ENCODE measurements at places on chromosomes 3 and 15. TPM values are rescaled to one million over a fixed set of nuclear protein-coding genes. Genes with fewer than 3 reads are reported as not detected.

GP9 gene
- total RNA-seq, result not detected

CCR8 gene
- total RNA-seq, result not detected

FRG2C gene
- total RNA-seq, result not detected

CAMK2N2 gene
- total RNA-seq, result 0.16 TPM

PLA2G4B gene
- 3.8 TPM for total RNA-seq

CMSS1 gene
- total RNA-seq, result 34.8 TPM

CHAC1 gene
- total RNA-seq, result 1.3 TPM

SOX2 gene
- 0.16 TPM for total RNA-seq

DNA sequence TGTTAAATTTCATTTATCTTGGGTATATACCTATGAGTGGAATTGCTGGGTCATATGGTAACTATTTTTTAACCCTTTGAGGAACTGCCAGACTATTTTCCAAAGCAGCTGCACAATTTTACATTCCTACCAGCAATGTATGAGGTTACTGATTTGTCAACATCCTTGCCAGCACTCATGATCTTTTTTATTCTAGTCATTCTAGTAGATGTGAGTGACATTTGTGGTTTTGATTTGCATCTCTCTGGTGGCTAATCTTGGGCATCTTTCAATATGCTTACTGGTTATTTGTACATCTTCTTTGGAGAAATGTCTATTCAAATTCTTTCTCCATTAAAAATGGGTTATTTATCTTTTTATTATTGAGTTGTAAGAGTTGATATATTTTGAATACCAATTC is 21.3 kb upstream of the LRRC58 start:
- H3K27ac ChIP-seq, result no peak overlapping the region
- DNase-seq, result no peak
- peaks cover 3% of the 10 kb centered on the region for H3K27me3 ChIP-seq

DNA sequence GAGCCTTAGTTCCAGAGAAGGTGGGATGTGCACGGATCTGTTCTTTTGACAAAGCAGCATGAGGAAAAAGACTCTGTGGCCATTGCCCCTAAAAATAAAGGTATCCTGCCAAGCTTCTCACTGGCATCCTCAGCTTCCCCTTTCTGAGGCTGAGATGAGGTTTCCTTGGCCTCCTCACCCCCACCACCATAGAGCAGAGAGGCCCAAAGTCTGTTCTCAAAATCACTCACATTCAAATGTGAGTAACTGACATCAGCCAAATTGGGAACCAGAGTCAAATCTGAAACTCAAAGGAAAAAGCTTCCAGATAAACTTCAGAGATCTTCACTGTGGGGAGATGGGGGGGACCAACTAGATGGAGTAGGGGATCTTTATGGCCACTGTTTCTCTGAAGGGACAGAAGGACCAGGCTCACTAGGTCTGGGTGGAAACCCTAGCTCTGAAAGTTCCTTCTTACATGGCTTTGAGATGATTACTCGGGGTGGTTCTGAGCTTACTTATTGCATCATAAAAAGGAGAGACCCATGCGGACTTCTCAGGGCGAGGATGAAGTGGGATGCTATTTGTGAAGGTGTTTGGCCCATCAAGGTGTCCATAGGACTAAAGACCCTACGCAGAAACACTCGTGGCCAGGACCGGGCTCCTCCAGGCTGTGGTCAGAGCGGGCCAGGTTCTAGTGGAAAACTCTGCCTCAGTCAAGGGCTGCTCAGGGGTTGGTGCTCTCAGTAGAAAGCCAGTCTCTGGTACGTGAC is 61.5 kb upstream of the MEF2A start:
- H3K27ac ChIP-seq, result peak overlapping the region; percentile 61
- no peaks in the 10 kb centered on the region for H3K27me3 ChIP-seq
- H3K4me3 ChIP-seq, result no peak overlapping the region
- H3K36me3 ChIP-seq, result no peaks in the 10 kb centered on the region
- DNase-seq, result no peak

DNA sequence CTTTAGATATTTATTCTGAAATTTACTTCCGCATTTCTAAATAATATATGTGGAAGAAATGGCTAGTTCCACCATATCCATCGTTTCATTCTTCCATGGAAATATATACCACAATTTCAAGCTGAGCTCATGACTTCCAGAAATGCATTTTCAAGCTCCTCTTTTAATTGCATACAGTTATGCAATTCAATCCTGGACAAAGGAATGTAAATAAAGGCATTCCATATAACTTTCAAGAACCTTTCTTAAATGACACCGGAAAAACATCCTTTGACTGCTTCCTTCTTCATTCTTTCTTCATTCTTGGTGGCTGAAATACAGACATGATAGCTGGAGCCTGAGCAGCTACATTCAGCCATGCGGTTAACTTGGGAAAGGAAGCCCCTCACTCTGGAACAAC is 185.2 kb upstream of the GADL1 start:
- peaks cover 4% of the 10 kb centered on the region for H3K27me3 ChIP-seq
- DNase-seq, result no peak
- H3K4me1 ChIP-seq, result no peaks in the 10 kb centered on the region
- no peak overlapping the region for H3K4me3 ChIP-seq
- H3K36me3 ChIP-seq, result no peaks in the 10 kb centered on the region

DNA sequence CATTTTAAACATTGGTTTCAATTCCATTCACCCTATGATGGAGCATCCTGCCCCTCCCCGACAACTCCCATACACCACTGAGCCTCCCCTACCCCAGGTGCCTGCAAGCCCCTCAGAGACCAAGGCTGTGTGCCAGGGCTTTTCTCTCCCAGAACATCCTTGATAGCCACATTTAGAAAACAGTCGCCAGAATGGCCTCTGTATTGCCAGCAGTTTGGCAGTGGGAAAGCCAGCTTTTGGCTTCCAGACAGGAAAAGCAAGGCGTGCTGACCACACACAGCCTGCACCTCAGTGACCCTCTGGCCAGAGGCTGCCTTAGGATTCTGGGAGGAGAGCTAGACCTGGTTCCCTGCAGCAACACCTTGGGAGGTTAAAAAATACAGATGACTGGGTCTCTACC is 18.2 kb upstream of the HRH1 start:
- no peak overlapping the region for H3K4me3 ChIP-seq
- peaks cover 10% of the 10 kb centered on the region for H3K4me1 ChIP-seq
- H3K27me3 ChIP-seq, result peaks cover 4% of the 10 kb centered on the region
- no peaks in the 10 kb centered on the region for H3K36me3 ChIP-seq
- no peak for DNase-seq

DNA sequence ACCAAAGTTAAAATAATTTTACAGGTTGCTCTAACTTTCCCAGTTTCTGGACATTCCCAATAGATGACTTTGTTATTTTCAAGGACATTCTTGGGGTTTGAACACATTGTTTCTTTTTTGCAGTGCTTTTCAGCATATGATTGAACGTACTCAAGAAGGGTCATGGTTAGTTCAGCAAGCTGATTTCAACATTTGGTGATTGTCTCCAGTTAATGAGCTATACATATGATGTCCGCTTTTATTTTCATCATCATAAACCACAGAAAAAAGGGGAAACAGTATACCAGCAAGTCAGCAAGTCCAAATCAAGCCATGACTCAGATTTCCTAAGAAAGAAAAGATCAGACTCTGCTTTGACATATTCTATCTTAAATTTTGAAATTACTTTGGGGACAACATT is 69.4 kb downstream of the B3GALNT1 start:
- H3K36me3 ChIP-seq, result peaks cover 7% of the 10 kb centered on the region
- no peak for DNase-seq
- H3K27me3 ChIP-seq, result no peaks in the 10 kb centered on the region

- no peak for DNase-seq
- peak overlapping the region; percentile 79 for H3K27ac ChIP-seq
Measured at GRCh38 chr15:74461847-74462511, 1.0 kb upstream of the UBL7 start.

- H3K27ac ChIP-seq, result no peak overlapping the region
- no peaks in the 10 kb centered on the region for H3K36me3 ChIP-seq
- DNase-seq, result no peak
- H3K27me3 ChIP-seq, result no peaks in the 10 kb centered on the region
- H3K4me1 ChIP-seq, result no peaks in the 10 kb centered on the region
Measured at GRCh38 chr3:117246771-117247555, 537.4 kb downstream of the TUSC7 start.

- peak; percentile 94 for DNase-seq
- H3K27ac ChIP-seq, result peak overlapping the region; percentile 87
- peaks cover 78% of the 10 kb centered on the region for H3K4me1 ChIP-seq
- H3K36me3 ChIP-seq, result no peaks in the 10 kb centered on the region
- no peaks in the 10 kb centered on the region for H3K27me3 ChIP-seq
Measured at GRCh38 chr15:68608206-68608843, 29.5 kb downstream of the CORO2B start.

DNA sequence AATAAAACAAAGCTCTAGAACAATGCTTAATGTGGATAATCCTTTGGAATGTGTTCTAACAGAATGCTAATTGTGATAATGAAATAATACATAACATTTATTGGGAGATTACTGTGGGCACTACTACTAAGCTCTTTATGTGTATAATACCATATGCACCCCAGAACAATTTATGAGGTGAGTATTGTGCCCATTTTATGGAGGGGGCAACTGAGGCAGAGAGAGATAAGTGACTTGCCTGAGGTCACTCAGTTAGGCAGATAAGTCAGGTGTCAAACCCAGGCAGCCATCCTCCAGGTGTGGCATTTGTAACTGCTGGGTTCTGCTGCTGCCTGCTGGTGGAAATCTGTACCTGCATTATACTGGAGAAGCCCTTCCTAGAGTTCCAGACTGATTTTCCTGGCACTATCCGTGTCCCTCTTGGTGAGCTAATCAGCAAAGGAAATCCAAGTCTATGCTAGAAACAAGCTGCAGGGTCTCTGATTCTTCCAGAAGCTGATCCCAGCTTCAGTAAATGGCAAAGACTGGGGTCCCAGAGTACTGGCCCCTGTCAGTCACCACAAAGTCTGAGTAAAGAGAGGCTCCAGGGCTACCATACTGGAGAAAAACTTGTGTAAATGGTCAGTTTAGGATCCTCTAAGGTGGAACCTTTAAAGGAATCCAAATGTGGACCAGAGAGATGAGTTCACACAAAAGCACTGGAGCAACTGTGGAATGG is 22.6 kb upstream of the RBP1 start:
- no peaks in the 10 kb centered on the region for H3K27me3 ChIP-seq
- no peak overlapping the region for H3K4me3 ChIP-seq
- H3K27ac ChIP-seq, result no peak overlapping the region
- H3K4me1 ChIP-seq, result no peaks in the 10 kb centered on the region

GRCh38 chr3:143989461-143989860 is 17.8 kb downstream of the DIPK2A start:
- no peak for DNase-seq
- no peak overlapping the region for H3K27ac ChIP-seq
- no peaks in the 10 kb centered on the region for H3K27me3 ChIP-seq
- peaks cover 5% of the 10 kb centered on the region for H3K4me1 ChIP-seq

GRCh38 chr3:21434310-21434709 is 316.7 kb downstream of the ZNF385D start:
- no peaks in the 10 kb centered on the region for H3K36me3 ChIP-seq
- no peaks in the 10 kb centered on the region for H3K4me1 ChIP-seq

GRCh38 chr3:85691196-85691595 is 732.4 kb downstream of the CADM2 start:
- H3K36me3 ChIP-seq, result no peaks in the 10 kb centered on the region
- no peak overlapping the region for H3K27ac ChIP-seq
- no peaks in the 10 kb centered on the region for H3K4me1 ChIP-seq
- no peaks in the 10 kb centered on the region for H3K27me3 ChIP-seq
- DNase-seq, result no peak
- no peak overlapping the region for H3K4me3 ChIP-seq

- H3K27ac ChIP-seq, result no peak overlapping the region
- H3K36me3 ChIP-seq, result no peaks in the 10 kb centered on the region
- no peaks in the 10 kb centered on the region for H3K27me3 ChIP-seq
- no peak overlapping the region for H3K4me3 ChIP-seq
Measured at GRCh38 chr3:171784387-171784786, 25.9 kb downstream of the PLD1 start.

GRCh38 chr15:33149919-33150318 is 44.6 kb downstream of the FMN1 start:
- no peaks in the 10 kb centered on the region for H3K4me1 ChIP-seq
- H3K27me3 ChIP-seq, result no peaks in the 10 kb centered on the region
- H3K4me3 ChIP-seq, result no peak overlapping the region
- H3K36me3 ChIP-seq, result no peaks in the 10 kb centered on the region

GRCh38 chr3:16090024-16090423 is 84.5 kb upstream of the GALNT15 start:
- DNase-seq, result no peak
- no peak overlapping the region for H3K4me3 ChIP-seq
- H3K36me3 ChIP-seq, result no peaks in the 10 kb centered on the region
- no peaks in the 10 kb centered on the region for H3K27me3 ChIP-seq
- no peak overlapping the region for H3K27ac ChIP-seq

DNA sequence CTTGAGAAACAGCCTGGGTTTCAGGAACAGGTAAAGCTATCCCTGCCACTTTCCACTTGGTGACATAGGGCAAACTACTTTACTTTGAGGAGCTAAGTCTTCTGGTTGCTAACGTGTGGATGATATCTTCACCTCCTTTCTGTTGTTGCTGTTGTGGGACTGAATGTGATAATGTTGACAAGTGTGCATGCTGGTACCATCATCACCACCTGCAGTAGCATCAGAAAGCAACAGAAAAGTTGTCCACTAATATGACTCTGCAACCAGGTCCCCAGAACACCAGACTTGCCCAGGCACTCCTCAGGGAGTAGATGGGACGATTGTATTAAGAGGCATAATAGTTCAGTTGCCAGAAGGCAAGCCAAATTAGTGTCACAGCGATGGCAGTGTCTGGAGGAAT is 203.2 kb upstream of the MCTP2 start:
- no peak overlapping the region for H3K27ac ChIP-seq
- H3K4me3 ChIP-seq, result no peak overlapping the region
- peaks cover 12% of the 10 kb centered on the region for H3K27me3 ChIP-seq
- H3K36me3 ChIP-seq, result no peaks in the 10 kb centered on the region

DNA sequence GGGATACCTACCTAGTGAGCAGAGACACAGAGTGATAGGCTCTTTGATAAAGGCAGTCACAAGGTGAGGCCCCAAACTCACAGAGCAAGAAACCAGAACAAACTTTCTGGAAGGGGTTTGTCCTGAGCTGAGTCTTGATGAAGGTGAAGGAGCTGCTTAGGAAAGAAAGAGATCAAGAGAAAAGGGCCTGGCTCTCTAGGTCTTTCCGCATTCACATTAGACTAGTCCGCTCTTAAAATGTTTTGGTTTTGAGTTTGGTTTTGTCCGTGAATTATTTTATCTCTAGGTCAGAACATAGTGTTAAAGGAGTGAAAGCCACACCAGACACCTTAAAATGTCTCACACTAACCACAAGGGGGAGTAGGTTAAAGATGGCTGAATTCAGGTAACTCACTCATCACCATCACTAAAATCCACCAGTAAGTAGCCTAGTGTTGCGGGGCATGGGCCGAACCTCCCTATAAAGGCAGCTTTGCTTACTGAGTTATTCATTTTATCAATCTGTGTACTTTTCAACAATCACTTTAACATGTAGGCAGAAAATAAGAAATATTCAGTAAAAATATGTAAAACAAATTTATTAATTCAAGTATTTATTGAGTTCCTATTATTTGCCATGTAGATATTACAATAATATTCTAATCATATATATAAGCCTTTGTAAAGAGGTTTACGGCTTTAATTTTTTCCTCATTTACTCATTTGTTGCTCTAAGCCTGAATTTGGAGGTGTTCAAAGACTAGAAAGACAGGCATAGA is 121.5 kb upstream of the TSC22D2 start:
- H3K36me3 ChIP-seq, result no peaks in the 10 kb centered on the region
- no peak overlapping the region for H3K27ac ChIP-seq
- H3K27me3 ChIP-seq, result no peaks in the 10 kb centered on the region
- no peak for DNase-seq
- H3K4me3 ChIP-seq, result no peak overlapping the region
